Mesenteric fat pad (tissue), 1 donor: ENCODE measurements at places on chromosomes 11 and 22. TPM values are rescaled to one million over a fixed set of nuclear protein-coding genes. Genes with fewer than 3 reads are reported as not detected.
A peak's percentile ranks its signal among the peaks of the same experiment; 100 is the strongest.

NPTXR gene
- 5.5 TPM for total RNA-seq

DNA sequence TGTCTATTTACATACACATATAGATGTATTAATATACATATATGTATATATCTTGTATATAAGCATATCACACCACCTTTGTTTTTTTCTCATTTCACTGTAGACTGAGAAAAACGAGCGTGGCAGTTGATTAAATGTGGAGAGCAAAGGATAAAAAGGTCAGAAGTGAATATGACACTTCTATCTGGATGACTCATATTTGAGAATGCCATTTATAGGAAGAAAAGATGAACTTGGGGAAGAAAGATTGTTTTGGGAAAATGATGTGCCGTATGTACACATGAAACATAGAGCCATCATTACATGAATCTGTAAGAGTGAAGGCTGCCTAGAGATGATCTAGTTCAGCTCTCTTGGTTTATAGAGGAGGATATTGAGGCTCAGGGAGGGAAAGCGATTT is 28.7 kb downstream of the AMOTL1 start:
- DNase-seq, result no peak

DNA sequence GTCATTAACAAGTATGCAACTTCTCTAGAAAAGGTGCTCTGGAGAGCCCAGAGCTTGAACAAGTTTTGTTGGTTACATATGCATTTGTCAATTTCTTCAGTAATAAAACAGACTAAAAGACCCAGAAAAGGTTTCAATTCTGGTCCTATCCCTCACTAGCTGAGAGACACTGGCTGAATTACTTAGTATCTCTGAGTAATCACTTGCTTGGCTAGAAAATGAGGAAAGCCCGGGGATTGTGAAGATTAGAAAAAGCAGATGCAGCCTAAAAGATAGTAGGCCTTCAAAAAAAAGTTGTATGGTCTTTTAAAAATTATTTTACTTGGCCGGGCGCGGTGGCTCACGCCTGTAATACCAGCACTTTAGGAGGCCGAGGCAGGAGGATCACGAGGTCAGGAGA is 41.2 kb downstream of the MAPK1 start:
- no peak for DNase-seq

- no peak for DNase-seq
Observed at GRCh38 chr11:78649361-78650215, 74.9 kb upstream of the NARS2 start.

- DNase-seq, result no peak
Observed at GRCh38 chr22:29765905-29766631, 739 bp downstream of the ZMAT5 start.

GRCh38 chr22:29487426-29487986 is 7.5 kb downstream of the NEFH start:
- no peak for DNase-seq

GRCh38 chr11:85867751-85868150 is 12.6 kb downstream of the CCDC83 start:
- DNase-seq, result no peak

DNA sequence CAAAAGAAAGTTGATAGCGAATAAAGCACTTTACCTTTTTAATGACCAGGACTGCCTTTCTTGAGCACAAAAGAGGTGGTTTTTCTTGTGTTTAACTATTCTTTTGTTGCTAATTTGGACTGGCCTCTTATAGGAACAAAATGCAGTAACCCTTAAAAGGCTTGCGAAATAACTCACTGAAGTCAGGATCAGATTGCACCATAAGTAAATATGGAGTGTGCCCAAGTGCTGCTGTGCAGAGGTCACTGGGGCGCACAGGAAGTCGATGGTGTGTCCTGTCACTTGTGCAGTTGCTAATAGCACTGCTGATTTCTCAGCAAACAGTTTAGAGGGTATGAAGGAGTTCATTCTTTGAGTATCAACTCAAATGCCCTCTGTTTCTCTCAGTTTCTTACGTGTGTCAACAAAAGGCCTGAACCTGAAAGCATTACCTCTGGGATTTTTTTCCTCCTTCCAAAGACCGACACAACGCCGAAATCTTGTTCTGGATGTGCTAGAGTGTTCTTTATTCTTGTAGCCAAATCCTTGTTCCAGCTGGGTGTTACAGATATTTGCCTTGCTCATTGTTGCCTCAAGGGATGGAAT is 71.3 kb downstream of the ATXN10 start:
- no peak for DNase-seq

SCUBE2 gene
- total RNA-seq, result 29.2 TPM

GRCh38 chr22:44760476-44760875 is 8.1 kb downstream of the ARHGAP8 start:
- DNase-seq, result no peak

DEFB131B gene
- total RNA-seq, result not detected

DNA sequence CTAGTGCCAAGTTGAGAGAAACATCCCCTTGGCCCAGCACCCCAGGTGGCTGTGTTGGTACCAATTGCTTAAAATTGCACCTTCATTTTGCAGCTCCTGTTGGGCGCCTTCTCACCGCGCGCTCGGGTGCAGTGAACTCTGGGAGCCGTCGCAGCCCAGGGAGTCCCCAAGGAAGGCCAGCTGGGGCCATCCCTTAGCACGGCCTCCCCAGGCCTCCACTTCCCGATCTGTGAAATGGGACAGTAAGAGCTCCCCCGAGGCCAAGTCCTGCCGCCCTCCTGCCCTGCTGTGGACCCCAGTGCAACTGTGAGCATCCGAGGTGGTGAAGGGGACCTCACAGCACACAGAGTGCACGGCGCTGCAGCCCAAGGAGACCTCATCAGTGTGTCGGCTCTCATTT is 1234.1 kb downstream of the BRD1 start:
- no peak for DNase-seq

DNA sequence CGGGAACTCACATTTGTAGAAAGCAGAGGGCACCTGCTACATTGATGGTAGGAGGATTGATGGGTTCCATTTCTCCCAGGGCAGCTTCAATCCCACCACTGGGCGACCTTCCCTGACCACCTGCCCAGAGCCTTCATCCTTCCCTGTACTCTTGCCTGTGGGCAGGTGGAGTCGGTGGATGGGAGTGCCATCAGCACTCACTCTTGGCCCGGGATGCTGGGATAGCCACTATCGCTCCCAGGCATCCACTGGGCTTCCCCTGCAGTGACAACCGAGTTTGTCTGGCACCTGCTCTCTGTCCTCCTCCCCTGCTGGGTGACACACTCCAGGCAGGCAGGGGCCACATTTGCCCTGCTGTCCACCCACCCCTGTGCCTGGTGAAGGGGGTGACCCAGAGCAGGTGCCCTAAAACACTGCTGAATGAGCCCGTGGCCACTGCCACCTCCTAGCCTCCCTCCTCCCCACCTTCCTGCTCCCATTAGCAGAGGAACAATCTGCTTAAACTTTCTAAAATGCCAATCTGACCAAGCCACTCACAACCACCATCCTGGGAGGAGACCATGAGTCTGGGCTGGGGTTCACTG is 604.7 kb downstream of the TBC1D22A start:
- DNase-seq, result peak; percentile 69

- no peak for DNase-seq
Observed at GRCh38 chr11:299081-299891, at the start of gene IFITM5. Gene IFITM5, minus strand, starts transcription at chr11:299526. Its CDS starts 36 bp downstream, at chr11:299490.

OR6T1 gene
- not detected for total RNA-seq

FADS2 gene
- total RNA-seq, result 28.1 TPM

DNA sequence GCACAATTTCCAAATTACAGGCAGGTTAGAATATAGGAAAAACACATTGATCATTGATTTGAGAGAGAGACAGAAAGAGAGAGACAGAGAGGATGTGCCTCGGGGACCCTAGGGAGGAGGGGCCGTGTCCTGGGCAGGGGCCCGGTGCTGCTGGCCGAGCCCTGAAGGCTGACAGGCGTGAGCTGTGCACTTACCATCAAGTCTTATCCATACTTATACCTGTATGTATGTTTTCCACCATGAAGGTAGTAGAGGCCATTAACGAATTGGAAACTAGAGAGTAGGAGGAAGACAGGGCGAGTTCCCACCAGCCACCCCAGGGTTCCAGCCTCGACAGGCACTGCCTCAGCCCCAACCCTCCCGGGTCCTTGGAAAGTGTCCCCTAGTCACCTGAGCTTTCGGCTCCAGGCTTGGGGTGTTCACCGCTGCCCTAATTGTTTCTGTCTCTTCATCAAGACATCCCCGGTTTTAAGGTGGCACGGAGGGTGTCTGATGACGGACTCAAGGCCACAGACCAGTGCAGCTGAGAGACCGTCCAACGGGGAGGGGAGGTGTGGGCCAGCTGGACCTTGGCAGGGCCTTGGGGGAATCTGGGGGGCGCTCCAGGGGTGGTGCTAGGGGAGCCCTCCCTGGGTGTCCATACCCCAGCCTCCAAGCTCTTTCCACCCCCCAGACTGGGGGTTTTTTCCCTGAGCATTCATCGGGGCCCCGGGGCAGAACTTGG is 431.3 kb downstream of the TBC1D22A start:
- peak; percentile 81 for DNase-seq

- DNase-seq, result peak; percentile 87
Observed at GRCh38 chr11:69540118-69541000, 58.9 kb downstream of the LINC01488 start.

DNA sequence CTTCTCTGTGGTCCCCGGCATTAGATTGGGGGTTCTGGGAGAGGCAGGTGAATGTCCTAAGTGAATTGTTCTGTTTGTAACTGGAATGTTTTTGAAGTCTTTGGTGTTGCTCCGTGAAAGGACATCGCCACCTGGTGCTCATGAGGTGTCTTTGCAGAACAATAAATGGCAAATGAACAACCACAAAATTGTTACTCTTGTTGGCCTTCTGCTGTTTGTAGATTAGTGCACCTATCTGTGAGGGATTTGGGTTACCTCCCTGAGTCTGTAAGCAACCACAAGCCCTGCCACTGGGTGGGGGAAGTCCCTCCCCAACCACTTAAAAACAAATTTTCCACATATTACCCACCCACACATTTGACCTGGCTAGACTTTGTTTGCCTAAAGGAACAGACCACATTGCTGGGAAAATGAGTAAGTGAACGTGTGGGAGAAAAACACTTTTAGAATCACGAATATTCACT is 4.7 kb downstream of the MPEG1 start:
- DNase-seq, result no peak

- DNase-seq, result no peak
Observed at GRCh38 chr11:128714881-128715280, 21.0 kb downstream of the FLI1 start.
